Activated T-cell treated with anti-CD3 and anti-CD28 coated beads for 4 hours (primary cell): ENCODE measurements at places on chromosomes 12 and 14.
A peak's percentile ranks its signal among the peaks of the same experiment; 100 is the strongest.

GRCh38 chr12:120249875-120250795, 15.4 kb downstream of the PXN start:
- DNase-seq: peak; percentile 36

GRCh38 chr12:30978639-30979038, 52.1 kb downstream of the TSPAN11 start:
- DNase-seq: no peak

DNA sequence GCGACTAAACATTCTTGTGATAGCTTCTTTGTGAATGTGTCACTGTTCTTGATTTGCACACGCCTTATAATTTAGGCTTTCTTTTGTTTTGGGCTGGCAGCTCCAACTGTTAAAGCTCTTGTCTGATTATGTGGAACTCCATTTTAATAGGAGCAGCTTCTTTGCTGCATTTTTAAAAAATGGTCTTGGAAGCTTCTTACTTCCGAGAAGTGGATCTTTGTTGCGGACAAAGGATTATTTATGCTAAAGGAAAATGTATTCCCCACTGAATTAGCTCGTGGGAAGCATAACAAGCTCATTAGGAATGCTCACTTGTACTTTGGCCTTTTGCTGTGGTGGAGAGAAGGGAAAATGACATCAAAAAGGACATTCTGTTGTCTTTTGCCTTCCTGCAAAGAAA, 20.0 kb downstream of the GAS2L3 start:
- DNase-seq: no peak

- no peak for DNase-seq
Observed at GRCh38 chr12:58285551-58285950, 344.2 kb downstream of the ATP23 start.

DNA sequence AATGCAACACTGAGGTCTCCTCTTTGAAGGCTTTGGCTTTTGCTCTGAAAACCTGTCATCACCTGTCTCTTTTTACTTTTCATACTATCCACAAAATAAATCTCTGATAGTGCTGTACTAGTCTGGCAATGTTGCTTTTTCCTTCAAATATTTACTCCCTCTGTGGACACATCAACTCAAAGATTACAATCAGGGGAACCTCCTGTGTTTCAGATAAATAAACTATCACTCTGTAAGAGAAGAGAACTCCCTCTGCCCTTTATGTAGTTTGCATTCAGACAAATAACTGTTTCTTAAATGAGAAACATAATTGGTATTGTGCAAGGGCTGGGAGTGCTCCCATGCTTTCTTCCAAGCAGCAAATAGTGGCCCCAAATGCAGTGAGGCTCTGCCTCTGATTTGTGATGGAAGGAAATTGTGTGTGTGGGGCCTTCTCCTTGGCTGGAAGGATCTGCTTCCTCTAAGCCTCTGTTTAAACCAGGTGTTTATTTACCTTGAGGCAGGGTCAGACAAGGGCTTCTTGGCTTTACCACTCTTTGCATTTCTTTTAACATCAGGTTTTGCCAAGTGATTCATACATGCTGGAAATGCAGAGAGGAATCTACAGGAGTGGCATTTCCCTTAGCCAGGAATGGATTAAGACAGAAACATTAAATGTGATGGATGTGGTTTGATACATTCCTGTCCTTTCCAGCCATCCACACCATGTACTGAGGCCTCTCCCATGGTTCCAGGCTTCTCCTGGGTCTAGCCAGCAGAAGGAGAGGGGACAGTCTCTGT, 69.0 kb downstream of the AKAP6 start:
- DNase-seq: no peak

GRCh38 chr12:125552295-125552694, 487.1 kb downstream of the AACS start:
- no peak for DNase-seq

DNA sequence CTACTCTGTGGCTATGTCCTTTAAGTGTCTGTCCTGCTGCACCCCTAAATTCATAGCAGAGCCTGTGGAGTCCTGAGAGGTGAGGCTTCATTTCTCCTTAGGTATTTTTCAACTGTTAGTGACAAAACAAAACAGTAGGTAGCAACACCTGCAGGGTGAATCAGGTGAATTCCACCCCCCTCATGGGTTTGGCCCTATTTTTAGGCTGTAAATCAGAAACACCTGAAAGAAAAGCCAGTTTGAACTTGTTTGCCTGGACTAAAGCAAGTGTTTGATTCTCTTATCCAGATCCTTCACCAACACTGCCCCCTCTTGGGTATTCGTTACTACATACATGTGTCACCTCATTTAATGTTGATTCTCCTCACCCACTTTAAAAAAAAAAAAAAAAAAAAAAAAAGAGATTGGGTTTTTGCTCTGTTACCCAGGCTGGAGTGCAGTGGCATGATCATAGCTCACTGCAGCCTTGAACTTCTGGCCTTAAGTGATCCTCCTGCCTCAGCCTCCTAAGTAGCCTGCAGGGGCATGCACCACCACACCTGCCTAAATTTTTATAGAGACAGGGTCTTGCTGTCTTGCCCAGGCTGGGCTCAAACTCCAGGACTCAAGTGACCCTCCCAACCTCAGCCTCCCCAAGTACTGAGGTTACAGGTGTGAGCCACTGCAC, 10.3 kb downstream of the TBPL2 start:
- DNase-seq: peak; percentile 51

GRCh38 chr12:6207259-6207925, 7.2 kb downstream of the CD9 start:
- DNase-seq: no peak

DNA sequence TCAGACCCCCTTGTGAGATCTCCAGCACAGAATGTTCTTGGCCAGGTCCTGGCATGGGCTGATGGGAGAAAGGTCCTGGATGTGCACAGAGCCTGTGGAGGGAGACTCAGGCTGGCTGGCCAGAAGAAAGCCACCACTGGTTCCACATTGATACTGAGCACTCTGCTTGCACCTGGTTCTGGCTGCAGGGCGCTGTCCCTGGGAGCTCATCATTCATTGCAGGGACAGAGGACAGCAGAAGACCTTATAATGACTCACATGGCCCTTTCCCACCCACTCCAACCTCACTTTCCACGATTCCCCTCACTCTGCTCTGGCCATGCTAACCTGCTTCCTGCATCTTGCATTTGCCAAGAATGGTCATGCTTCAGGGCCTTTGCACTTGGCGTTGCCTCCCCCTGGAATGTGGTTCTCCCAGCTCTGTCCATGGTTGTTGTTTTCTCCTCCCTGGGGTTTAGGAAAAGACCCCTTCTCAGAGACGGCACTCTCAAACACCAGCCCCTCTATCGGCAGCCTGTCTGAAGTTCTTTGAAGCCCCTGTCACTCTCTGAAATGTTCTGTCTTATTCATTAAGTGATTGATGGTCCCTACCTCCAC, 10.3 kb downstream of the KRT7 start:
- DNase-seq: no peak

GRCh38 chr12:65025136-65025535, 96.0 kb downstream of the WIF1 start:
- DNase-seq: no peak

- no peak for DNase-seq
Observed at GRCh38 chr12:88935856-88936255, 355.6 kb upstream of the KITLG start.

- DNase-seq: no peak
Observed at GRCh38 chr14:61438860-61439765, 117.7 kb downstream of the PRKCH start.

GRCh38 chr12:79203058-79203647, 338.6 kb downstream of the SYT1 start:
- DNase-seq: no peak

DNA sequence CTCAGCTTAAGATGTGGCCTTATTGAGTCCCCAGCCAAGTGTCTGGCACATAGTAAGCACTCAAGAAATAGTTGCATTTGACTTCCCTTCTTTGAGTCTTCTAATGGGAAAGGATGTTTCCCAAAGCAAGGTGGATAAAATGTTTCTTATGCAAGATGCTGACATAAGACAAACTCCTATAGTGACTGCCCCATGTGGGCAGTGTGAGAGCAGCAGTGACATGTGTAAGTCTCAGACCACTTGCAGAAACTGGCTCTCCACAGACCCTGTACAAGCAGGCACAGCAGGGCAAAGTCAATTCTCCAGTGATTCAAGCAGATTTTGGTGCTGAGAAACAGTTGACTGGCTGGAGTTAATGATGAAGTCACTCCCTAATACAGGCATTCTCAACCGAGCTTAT, 255.3 kb downstream of the ANO2 start:
- DNase-seq: no peak
